ENCODE measurements at places on chromosomes 6 and 20.

- no peak for DNase-seq
These were observed 329.5 kb upstream of the KHDRBS2 start for GRCh38 chr6:62615366-62616015.

- no peak for DNase-seq
These were observed 13.8 kb downstream of the SYTL3 start for GRCh38 chr6:158663625-158664165.

DNA sequence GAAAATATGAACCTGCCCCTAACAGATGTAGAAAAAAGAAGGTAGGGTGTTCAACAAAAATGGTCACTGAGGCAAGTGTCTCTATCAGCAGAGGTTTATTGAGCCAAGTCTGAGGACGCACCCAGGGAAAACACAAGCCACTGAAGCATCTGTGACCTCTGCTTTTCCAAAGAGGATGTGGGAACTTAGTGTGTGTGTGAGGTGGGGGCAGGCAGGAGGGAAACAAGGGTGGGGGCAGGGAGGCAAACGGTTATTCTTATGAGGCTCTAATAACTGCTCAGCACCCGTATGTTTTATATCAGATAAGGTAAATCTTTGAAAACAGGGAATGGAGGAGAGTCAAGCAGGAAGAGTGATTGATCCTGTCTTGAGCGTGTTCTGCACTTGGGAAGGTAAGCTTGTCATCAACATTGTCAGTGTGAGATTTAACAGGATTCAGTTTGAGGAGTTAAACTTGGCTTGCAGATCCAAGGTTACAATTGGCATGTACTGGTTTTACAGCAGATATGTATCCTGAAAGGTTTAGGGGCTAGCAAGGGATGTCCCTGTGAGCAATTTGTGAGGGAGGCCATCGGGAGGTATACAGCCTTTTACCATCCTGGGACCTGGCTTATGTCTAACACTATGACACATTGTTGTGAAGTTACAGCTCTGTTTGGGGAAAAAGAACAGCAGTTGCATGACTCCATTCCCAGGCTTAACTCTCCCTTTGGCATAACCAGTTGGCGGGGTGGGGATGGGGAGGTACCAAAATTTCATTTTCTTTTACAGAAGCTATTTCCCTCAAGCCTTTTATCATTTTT lies 33.7 kb downstream of the NINL start:
- DNase-seq, result no peak

DNA sequence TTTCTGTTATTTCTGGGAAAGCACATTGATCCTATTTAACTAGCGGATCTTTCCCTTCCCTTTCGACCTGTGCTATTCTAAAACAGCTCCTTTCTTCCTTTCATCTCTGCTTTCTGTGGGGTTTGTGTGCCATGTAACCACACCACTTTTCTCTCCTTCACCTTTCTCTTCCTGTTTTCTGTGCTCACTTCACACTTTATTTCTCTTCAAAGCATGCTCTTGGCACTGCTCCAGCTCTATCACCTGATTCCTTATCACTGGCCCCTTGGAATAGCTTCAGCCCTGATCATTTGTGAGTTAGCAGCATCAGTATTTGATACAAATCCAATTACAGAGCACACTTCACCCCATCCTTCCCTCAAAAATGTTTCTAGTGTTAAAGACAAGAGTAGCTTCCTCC lies 8.1 kb upstream of the METTL24 start:
- no peak for DNase-seq

GRCh38 chr6:167116109-167116837 lies 6.6 kb upstream of the CCR6 start:
- DNase-seq, result no peak

GRCh38 chr6:53647462-53648094 lies 18.0 kb downstream of the KLHL31 start:
- no peak for DNase-seq

DNA sequence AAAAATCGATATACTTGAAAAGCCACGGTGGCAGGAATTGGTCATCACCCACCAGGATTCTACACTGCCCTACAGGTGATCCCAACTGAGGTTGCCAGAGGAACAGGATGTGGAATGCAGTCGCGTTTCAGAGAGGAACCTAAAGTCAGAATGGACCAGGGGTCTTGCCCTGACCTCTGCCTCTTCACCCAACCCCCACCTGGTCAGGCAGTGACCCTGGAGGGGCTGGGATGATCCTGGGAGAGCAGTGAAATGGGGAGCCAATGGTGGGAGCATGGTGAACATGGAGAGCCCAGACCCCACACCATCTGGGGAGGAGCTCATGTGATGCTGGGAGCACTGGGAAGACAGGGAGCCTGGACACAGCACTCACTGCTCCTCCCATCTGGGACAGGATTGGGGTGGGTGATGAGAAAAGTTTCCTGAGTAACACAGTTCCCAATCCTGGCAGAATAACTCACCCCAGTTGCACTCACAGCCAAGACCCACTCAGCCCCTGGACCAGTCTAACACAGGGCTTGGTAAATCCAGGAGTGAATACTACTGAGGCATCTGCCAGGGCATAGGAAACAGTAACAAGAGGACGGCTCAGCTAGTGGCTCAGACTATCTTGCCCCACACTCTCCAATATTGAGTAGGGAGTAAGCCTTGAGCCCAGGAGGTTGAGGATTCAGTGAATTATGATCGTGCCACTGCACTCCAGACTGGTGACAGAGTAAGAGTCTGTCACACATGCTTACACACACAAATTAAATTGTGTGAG lies 1.7 kb upstream of the ULBP2 start:
- no peak for DNase-seq

DNA sequence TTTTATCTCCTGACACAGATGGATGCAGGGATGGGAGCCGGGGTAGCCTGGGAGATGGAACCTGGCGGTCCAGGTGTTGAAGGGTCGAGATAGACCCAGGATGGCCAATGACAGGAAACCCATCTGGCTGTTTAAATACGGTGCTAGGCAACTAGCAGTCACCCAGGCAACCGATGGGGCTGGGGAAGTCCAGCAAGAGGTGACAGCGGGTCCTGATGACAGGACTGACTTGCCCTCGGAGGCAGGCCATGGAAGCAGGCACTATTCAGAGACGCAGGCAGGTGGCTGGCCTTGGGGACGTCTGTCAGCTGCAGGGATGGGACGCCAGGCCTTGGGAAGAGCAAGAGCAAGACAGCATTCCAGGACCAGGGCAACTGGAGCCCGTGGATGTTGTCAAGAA lies 135.4 kb upstream of the RALGAPA2 start:
- no peak for DNase-seq

DNA sequence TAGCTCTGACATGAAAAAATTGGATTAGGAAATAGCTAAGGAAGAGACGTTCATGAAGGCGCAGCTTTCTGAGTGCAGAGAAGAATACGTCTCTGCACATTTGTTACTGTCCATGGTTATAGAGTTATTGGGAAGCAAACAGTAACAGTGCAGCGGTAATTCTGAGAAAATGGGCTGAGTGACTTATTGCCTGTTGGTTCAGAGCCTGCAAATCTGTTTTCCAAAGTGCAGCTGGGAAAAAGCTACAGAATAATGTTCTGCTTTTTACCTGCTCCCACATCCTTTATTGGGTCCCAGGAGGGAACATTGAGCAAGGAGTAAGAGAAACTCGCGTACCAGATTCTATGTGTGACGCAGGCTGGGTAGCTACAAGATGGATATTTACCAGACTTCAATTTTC lies 160.2 kb downstream of the BTBD3 start:
- peak; percentile 6 for DNase-seq

DNA sequence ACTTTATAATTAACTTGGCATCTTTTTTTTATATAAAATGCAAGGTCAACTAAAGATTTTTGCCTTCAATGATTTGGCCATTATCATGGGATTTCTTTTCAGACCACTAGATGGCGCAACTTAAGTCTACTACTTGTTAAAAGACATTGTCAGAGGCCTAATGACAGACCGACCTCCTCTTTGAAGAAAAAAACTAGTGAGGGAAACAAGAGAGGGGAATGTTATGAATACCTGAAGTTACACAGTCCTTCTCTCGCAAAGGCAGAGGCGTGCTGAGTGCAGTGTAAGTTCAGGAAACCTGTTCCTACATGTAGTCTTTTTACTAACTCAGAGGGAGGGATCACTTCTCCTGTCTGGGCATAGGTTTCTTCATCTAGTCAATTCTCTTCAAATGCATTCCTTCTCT lies 9.3 kb downstream of the TRAPPC3L start:
- no peak for DNase-seq

GRCh38 chr6:41678511-41679084 lies 40.3 kb downstream of the MDFI start:
- no peak for DNase-seq

GRCh38 chr6:36730424-36731380 lies 33.1 kb downstream of the RAB44 start:
- DNase-seq, result no peak

- no peak for DNase-seq
These were observed 17.5 kb downstream of the ELMO2 start for GRCh38 chr20:46388937-46389336.

DNA sequence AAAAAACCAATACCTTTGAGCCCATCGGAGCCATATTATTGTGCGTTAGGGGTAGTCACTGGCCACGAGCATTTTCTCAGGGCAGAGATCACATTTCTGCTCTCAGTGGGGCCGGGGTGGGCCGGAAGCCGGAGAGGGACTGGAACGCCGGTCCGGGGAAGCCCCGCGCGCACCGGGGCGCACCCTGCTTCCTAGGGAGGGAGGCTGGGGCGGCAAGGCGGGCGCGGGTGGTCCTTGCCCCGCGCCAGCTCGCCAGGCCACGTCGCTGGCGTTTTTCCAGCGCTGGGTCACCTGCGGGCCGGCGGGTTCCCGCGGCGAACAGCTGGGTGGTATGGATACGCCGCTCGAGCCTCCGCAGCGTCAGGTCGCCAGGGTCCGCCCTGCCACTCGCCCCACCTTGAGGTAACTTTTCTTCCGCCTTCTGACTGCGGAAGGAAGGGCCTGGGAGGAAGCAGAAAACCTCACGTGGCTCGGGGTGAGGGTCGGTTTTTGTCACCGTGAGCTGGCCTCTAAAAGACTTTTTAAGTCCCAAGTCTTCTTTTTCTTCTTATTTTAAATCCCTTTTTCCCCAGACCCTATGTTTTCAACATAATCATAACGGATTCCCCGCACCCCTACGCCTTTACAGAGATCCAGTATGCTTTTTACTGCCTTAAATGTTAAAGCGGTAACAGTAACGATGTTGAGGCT lies 2.7 kb upstream of the EEF1A1 start:
- no peak for DNase-seq

DNA sequence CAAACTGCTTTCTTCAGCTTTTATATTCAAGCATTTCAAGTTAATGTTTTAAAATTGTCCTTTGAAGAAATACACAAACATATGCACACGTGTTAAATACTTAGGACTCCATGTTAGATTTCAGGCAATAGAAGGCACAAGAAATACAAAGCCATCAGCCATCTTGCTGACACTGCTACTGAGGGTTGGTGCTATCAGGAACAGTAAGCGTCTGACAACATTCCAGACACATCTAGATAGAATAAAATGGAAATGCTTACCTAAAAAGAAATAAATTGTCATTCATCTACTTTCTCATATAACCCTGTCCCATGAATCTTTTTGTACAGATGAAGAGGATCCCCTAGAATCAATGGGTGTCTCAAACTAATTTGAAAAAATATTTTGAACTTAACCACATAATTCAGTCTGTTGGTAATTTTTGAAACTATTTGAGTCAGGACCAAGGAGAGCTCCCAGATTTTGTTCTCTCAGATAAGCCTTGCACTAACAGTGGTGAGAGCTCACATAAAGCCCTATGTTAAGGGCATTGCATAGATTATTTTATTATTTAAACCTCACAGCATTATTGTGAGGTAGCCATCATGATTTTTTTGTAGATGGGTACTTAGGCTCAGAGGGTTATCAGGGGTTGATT lies 631.1 kb upstream of the POU3F2 start:
- DNase-seq, result peak; percentile 3

DNA sequence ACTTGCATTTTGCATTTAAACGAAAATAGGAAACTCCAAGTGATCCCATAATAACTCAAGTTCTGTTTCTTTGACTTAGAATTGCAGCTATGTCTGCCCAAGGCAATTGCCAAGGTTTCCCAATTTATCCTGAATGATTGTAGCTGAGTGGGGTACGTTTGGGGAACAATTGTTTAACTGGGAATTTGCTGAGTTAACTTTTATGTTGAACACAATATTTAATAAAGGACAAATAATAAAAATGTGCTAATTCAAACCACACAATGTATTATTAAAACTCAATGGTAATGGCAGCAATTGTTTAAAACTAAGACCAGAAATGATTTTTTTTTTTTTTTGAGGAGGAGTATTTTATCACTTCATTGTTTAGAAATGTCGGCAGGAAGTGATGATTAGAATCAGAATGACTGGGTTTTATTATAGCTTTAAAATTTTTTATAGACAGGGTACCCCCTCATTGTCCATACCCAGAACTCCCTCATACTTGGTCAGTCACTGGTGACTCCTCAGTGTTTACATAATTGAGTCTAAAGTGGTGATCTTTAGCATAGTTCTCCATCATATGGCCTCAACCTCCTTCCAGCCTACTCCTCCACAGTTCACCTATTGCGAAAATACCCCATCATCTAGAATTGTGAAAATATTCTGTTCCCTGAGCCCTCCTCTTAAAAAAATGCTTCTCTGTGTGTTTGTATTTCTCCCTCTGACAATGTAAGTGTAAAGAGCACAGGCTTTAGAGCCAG lies 389.2 kb upstream of the CITED2 start:
- no peak for DNase-seq

- DNase-seq, result no peak
These were observed 3.4 kb downstream of the PTPRT start for GRCh38 chr20:43186312-43186711.

GRCh38 chr6:129671442-129672340 lies 38.3 kb downstream of the ARHGAP18 start:
- DNase-seq, result no peak

- no peak for DNase-seq
These were observed 65.3 kb upstream of the ID4 start for GRCh38 chr6:19771753-19772336.

DNA sequence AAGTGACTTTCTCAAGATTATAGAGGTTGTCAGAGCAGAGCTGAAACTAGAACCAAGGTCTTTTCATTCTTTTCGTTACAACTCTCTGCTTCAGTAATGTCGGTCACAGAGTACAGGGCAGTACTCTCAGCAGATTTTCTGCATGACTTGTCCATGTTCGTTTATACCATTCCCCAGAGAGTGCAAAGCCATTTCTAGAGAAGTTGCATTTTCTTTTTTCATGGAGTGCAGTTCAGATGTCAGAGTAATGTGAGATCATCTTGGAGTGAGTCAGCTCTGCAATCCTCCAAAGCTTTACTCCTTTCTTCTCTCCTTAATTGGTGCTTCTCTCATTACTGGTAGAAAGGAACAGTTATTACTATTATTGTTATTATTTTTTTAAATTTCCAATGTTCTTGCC lies 115.6 kb upstream of the B3GAT2 start:
- DNase-seq, result no peak

- DNase-seq, result no peak
These were observed 370.1 kb downstream of the BMP2 start for GRCh38 chr20:7137395-7138151.

All from urinary bladder (tissue), 4 donors.